ENCODE measurements at places on chromosomes 7 and 10.

DNA sequence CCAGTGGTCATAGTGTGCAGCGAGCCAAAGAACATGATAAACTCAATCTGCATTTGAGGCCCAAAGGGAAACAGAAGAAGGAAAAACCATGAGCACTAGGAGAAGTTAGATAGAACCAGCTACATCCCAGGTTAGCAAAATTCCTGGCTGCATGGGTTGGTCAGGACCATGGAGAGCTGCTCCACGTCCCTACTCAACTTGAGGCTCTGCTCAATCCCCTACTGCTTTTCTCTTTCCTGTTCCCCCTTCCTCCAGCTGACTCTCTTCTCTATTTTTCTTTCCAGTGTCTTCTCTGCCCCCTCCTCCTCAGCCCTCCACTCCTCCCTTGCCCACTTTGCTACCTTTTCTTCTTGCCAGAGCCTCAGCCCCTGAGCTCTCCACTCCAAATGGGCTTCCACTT is 21.9 kb upstream of the VSIR start:
- peak; percentile 39 for DNase-seq

- DNase-seq: no peak
Measured at GRCh38 chr10:21031232-21031795, 134.2 kb upstream of the NEBL start.

- peak; percentile 13 for DNase-seq
Measured at GRCh38 chr10:120732067-120732466, 119.1 kb upstream of the WDR11 start.

GRCh38 chr10:125881192-125881591 is at the start of gene DHX32:
DHX32 (minus strand) TSS chr10:125881292; CDS start chr10:125880824, 468 bp downstream.
- no peak for DNase-seq

DNA sequence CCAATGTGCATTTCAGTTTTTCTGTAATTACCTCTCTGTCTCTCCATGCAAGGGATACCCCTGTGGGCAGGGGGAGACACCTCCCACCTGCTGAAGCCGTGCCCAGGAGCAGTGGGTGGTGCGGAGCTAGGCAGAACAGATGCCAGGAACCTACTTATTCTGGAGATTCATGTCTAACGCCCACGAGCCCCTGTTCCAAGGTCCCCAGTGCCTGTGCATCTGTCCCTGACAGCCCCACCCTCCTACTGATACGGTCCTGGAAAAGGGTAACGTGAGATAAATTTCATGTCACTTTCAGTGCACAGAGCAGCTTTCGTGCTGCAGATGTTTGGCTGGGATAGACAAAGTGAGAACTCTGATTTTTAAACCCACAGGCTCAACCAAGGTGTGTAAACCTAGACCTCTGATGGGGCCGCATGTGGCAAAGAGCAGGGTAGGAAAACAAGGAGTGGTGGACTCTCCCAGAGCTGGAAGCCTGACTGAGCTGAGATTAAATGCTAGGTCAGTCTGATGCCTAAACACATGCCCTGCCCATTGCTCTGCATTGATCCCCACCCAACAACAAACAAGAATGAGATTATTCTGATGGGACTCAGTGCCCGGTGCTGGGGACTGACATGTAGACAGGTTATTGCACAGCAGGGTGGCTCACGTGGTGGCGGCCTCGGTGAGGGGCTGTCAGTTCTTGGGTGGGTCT is 123.6 kb upstream of the GDF10 start:
- DNase-seq: no peak

DNA sequence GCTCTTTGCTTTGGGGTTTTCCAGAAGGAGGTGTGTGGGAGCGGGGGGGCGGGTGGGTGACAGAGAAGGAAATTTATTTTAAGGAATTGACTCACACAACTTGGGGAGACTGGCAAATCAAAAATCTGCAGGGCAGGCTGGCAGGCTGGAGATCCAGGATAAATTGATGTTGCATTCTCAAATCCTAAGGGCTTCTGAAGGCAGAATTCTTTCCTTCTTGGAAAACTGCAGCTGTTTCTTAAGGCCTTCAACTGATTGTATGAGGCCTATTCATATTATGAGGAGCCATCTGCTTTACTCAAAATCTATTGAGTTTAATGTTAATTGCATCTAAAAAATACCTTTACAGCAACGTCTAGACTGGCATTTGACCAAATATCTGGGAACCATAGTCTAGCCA is 1528.8 kb upstream of the LRRTM3 start:
- DNase-seq: no peak

DNA sequence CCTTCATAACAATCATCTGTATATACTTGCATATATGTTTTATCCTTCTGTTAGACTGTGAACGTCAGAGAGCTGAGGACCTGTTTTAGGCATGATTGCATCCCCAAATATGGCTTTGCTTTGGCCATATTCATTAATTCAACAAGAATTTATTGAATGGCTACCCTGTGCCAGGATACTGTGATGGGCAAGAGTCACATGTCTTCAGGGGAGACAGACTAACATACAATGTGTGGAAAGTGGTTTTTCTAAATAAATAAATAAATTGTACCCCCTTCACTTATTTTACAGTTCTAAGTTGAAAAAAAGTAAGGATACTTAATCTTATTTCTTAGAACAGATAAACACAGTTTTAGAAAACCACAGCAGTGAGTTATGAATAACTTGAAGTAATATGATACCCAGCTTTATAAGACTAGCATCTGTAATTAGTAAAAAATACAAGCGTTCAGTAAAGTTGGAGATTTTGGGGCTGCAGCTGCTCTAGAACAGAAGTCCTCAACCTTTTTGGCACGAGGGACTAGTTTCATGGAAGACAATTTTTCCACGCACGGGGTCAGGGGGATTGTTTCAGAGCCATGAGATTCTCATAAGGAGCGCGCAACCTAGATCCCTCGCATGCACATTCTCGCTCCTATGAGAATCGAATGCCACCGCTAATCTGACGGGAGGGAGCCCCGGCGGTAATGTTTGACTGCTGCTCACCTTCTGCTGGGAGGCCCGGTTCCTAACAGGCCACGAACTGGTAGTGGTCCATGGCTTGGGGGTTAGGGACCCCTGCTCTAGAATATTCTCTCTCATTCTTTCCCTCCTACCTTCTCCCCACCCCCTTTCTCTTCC is 89.4 kb upstream of the MTPN start:
- no peak for DNase-seq

- DNase-seq: peak; percentile 55
Measured at GRCh38 chr7:100673942-100674410, 436 bp downstream of the GNB2 start.

GRCh38 chr7:111113263-111114017 is 22.5 kb downstream of the LRRN3 start:
- peak; percentile 29 for DNase-seq

DNA sequence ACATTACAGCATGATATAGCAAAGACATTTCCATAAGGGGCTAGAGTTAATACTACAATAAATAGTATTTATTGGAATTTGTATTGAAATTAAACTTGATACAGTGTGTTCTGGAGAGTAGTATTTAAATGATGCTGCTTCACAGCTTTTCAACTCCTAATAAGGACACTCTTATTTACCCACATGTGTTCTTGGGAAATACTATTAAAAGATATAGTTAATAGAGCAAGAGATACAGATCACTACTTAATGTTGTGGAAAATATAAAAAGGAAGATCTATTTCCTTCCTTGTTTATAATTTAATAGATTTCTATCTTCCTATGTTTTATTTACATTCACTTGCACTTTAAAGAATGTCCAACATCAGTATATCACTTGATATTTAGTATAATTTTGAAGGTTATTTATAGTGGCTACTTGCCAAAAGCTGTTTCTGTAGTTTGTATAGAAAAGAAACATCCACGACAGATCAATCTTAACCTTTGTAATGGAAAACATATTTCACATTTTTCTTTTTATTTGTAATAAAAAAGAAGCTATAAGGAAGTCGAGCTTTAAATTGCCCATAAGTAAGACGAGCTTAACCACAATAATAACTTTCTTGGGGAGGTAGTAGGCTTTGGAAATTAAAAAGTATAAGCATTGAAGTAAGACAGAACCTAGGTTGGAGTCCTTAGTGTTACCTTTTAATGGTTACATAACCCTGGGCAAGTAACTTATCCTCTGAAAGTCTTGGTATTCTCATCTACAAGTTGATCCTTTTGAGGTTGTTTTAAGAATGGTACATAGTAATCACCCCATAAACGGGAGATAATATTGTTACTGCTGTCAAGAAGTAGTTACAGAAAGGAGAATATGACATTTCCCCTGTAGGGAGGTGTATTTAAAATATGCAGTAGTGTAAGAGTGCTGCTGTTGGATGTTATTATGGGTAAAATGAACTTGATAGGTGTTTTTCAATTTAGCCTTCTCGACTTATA is 32.8 kb downstream of the CPED1 start:
- no peak for DNase-seq

DNA sequence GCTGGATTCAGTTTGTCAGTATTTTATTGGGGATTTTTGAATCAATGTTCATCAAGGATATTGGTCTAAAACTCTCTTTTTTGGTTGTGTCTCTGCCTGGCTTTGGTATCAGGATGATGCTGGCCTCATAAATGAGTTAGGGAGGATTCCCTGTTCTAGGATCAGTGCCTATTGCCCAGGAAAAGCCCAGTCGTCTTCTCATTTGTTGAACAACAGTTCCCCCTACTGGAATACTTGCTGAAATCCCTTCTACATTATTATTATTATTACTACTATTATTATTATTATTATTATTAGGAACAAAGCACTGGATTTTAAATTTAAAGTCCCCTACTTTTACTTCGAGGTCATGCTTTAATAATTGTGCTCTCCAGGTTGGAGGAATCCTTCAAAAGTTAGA is 528.9 kb downstream of the MAGI2 start:
- peak; percentile 21 for DNase-seq

DNA sequence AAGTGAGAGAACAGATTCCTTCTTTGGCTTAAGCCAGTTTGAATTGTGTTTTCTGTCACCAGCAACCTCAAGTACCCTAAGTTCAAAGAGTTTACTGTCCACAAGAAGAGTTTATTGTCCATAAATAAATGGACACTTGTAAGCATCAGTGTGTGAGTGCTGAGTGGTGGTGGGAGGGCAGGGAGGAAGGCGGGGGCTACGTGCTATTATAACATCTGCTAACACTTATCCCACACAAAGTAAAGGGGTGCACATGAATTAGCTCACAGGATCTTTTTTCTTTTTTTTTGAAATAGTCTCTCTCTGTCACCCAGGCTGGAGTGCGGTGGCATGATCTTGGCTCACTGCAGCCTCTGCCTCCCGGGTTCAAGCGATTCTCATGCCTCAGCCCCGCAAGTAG is 87.2 kb downstream of the MICALL2 start:
- DNase-seq: no peak

- DNase-seq: no peak
Measured at GRCh38 chr7:112152186-112152585, 54.0 kb downstream of the DOCK4 start.

DNA sequence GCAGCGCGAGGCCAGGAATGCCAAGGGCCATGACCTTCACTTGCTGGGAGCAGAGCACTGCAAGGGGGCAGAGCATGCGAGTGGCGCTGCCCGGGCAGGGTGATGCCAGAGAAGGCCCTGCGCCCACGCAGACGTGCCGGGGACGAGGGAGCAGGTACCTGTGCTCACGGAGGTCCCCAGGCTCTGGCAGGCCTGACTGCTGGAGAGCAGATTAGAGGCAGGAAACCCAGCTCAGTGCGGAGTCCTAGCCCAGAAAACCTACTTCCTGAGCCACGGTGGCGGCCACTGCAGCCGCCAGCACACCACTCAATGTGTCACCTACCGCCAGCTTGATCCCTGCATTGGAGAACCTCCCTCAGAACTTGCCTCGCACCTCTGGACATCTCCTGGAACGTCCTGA is 148.4 kb downstream of the MAD1L1 start:
- no peak for DNase-seq
